ENCODE measurements at places on chromosomes 5 and 9.

- DNase-seq = no peak
Measured at GRCh38 chr5:61991866-61992265, 314.1 kb upstream of the KIF2A start.

- no peak for DNase-seq
Measured at GRCh38 chr5:37111426-37112382, 137.5 kb downstream of the CPLANE1 start.

DNA sequence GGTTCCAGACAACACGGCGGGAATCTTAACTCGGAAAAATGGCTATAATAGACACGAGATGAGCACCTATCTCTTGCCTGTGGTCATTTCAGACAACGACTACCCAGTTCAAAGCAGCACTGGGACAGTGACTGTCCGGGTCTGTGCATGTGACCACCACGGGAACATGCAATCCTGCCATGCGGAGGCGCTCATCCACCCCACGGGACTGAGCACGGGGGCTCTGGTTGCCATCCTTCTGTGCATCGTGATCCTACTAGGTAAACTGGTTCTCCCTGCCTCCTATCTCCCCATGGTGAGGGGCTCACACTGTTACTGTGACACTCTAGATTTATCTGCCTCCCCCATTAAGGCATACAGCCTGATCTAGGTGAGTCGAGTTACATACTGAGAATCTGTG is 124.2 kb downstream of the CDH6 start:
- no peak for DNase-seq

- no peak for DNase-seq
Measured at GRCh38 chr9:2817999-2818803, 25.7 kb downstream of the PUM3 start.

GRCh38 chr5:72572236-72572765 is 65.1 kb upstream of the ZNF366 start:
- no peak for DNase-seq

DNA sequence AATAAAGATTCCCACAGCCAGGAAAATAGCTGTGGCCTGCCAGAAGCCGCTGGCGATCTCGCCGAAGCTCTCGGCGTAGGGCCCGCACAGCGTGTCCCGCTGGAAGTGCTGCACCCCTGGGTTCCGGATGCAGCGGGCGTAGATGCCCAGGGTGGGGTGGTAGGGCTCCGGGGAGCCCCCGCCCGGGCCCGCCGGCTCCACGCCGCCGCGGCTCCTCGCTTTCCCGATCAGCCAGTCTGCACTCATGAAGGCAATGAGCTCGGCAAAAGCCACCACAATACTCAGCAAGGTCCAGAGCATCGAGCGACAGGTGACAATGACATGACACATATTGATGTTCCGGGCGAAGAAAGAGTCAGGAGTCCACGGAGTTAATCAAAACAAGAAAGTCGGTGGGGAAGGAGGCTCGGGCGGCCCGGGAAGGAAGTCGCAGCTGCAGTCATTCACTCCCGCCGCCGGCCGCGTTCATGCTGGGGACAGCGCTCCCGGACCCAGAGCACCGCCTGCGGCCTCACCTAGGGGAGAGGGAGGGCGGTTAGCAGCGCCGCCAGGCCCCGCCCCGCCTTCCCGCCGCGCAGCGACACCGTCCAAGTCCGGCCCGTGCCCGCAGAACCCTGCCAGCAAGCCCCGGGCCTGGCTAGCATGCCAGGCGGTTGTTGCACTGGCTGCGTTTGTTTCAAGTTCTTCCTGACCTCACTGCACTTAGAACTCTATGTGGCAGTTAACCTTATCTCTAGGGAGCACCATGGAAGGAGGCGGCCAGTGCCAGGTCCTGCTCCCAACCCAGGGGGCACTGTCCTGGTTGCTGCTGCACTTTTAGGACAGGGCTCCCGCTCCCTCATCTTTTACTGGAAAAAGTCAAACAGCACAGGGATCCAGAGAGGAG is 138.4 kb downstream of the LHFPL2 start:
- DNase-seq = no peak

GRCh38 chr5:150434464-150434863 is 15.1 kb downstream of the RPS14 start:
- DNase-seq = peak; percentile 47

GRCh38 chr5:62084391-62084790 is 221.6 kb upstream of the KIF2A start:
- no peak for DNase-seq

DNA sequence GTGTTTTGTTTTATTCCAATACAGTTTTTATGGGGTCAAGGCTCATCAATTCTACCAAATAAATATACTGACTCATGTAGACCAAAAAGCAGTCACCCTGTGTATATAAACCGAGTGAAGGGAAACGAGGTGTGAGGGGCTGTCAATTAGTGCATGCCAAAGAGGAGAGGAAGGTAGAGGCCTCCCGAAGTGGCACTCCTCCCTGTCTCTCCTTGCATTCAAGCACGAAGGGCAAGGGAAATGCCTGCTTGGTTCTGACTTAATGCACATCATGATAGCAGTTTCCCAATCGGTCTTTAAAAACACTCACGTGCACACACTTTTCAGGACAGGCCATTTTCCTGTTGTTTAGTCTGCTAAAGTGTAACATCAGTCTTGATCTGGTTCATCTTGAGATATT is 125.6 kb upstream of the SLCO6A1 start:
- DNase-seq = no peak

DNA sequence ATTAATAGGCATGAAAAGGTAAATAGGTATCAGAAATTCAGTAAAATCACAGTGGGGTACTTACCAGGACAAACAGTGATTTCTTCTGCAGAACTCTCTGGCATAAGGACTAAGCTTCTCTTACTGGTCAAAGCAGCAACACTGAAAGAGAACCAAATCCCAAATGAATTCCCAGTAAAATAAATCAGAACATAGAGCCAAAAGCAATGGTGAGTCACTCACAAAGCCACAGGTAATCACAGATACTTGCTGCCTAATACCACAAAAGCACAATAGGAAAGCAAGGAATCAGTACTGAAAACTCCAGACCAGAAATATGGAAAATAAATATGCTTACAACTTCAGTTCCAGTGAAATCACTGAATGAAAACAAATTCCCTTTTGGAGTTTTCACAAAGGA is 50.7 kb downstream of the UIMC1 start:
- no peak for DNase-seq

DNA sequence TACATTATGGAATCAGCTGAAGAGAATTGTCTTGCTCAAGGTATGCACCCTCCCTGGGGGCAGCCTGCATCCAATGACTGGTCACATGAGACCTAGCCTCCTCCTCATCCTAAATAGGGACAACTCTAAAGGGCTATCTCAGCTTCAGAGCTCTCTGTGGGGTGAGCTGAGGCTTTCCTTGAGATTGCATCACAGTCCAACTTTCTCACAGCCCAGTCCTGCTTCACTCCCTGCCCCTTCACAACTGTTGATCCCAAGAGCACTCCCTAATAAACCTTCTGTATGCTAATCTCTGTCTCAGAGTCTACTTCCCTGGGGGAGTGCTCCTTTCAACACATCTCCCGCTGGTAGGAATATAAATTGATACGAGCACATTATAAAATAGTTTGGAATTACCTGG is 44.1 kb upstream of the ERBIN start:
- no peak for DNase-seq

DNA sequence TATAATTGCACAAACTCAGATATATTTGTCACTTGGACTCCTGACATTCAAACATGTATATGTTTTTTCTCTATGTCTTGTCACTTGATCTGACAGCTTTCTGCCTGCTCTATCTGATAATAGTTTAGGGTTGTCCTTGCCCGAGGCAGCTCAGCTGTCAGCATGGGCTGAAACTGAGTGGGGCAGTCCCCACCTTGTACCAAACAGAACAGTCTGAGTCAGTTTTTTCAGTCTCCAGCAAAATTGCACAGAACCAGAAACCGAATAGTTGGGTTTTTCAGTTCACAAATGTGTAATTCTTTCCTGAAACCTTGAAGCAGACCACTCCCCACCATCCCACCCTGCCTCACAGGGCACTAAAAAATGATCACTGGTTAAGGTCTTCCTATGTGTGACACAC is 9.5 kb upstream of the HAND1 start:
- DNase-seq = peak; percentile 27

Measured in SJCRH30 (cell line).